ENCODE measurements at places on chromosomes 12 and 14.

DNA sequence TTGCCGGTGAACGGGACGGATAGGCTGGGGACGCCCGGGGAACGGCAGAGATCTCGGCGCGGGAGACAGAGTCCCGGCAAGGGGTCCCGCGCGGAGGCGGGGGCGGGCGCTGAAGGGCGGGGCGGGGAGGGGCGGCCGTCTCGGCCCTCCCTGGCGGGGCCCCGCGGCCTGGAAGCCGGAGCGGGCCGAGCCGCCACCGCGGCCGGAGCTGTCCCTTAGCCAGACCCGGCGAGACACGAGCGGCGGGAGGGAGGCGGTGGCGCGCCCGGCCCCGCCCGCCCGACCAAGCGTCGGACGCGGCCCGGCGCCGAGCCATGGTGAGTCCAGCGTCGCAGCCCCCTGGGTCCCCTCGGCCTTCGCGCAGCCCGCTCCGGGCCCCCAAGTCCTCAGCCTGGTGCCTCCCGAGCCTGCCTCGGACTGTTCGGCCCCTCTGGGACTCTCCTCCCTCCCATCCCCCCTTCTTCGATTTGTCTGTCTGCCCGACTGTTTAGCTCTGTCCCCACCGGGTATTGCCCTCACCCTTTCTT is at the start of gene ARHGEF40:
Gene ARHGEF40 (plus strand): TSS at position 222 of the 527 bp plus-strand sequence. CDS start 93 bp downstream, at position 315.
- peak; percentile 55 for DNase-seq

DNA sequence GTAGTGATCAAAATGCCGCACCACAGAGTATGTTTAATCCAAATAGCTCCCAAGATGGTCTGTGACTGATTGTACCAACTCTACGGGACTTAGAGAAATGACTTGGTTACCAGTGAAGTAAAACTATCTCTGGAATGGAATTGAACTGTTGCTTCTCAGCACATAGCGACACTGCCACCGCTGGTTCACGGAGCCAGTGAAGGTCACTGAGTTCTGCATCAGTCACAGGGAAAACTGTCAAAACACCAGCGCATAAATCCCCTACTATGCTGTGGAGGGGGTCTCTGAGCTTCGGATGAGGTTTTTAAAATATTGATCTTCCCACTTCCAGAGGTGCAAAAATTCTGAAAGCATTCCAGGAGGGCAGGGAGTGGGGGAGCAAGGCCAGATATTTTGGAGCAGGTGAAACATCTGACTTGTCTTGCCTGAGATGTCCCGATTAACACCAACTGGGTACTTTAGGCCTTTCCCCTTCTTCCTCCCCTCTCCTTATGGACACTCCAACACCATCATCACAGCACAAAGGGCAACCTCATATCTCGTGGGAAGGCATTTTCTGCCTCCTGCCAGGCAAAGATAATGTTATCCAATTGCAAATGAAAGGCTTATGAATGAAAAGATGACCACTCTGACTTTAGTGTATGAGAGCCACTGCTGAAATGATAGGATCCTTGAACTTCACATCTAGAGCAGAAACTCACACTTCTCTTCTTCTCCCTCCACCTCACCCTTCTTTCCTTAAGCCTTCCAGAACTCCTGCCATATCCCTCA is 2.0 kb upstream of the PLXNC1 start:
- no peak for DNase-seq

- no peak for DNase-seq
Measured at GRCh38 chr12:34526946-34527345, 504.6 kb downstream of the ALG10 start.

DNA sequence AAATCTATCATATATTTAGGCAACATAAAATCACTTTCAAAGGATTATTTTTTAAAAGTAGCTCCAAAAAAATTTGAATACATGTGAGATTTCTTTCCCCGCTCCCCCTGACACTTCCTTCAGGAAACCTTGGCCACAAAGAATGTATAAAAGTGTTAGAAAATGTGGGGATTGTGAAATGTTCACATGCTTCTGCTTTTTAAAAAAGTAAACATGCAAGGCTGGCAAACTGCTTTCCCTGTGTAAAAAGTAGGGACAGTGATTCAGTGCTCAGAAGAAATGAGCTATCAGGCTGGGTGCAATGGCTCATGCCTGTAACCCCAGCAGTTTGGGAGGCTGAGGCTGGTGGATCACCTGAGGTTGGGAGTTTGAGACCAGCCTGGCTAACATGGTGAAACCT is 26.6 kb downstream of the MBIP start:
- DNase-seq, result no peak

GRCh38 chr12:47757840-47758583 is 668 bp downstream of the RAPGEF3 start:
- DNase-seq, result no peak

GRCh38 chr12:31011746-31012566 is 61.7 kb upstream of the DDX11 start:
- DNase-seq, result no peak

GRCh38 chr12:39852346-39852745 is 232.7 kb upstream of the ABCD2 start:
- no peak for DNase-seq

DNA sequence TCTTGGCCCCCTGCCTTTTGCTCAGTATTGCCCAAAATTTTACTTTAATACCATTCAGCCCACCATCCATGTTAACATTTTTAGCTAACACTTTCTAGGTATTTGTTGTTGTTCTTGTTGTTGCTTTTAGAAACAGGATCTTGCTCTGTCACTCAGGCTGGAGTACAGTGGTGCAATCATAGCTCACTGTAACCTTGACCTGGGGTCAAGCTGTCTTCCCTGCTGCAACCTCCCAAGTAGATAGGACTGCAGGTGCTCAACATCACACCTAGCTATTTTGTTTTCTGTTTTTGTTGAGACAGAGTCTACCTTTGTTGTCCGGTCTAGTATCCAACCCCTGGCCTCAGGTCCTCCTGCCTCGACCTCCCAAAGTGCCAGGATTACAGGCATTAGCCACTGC is 4.0 kb downstream of the MIPOL1 start:
- DNase-seq, result no peak

GRCh38 chr12:92540782-92541423 is 161.9 kb upstream of the PLEKHG7 start:
- DNase-seq, result no peak

All from NCI-H1092 treated with DMSO at 0.1 percent for 48 hours (cell line).